ENCODE measurements at places on chromosomes 12 and 14. TPM values are rescaled to one million over a fixed set of nuclear protein-coding genes. Genes with fewer than 3 reads are reported as not detected.

DNA sequence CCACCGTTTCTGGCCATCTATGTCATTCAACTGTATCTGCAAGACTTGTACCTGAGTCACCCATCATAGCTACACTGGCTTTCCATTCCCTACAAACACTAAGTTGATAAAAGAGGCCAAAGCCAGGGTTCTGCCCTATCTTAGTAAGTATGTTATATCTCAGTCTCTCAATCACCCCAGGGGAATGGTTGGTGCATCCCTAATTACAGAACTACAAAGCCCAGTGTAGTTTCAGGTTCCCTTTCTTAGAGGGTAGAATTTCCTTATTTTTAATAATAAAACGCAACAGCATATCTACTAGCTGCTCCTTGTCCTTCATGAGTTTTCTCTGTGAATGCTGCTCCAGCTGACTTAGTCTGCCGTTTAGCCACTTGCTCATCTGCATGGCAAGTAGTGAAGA is 57.6 kb downstream of the ST8SIA1 start:
- DNase-seq, result no peak

GRCh38 chr12:48441069-48441468 is 31.3 kb upstream of the ANP32D start:
- no peak for DNase-seq

DNA sequence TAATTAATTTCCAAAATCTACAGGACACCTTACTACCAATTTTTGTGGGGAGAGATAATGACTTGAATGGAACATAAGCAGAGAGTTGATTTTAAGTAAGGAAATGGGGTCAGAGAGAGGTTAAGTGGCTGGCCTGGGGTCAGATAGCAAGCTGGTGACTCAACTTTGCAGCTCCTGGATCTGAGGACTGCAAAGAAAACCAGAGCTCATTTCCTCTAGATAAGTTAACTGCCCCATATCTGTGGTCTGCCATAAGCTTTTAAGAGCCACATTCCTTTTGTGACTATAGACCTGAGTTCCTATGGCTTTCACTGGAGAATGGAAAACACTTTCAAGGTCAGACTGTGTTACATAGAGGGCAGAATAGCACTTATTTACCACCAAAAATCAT is 201.2 kb upstream of the PRICKLE1 start:
- peak; percentile 83 for DNase-seq

GRCh38 chr14:55973911-55974630 is 144.1 kb upstream of the PELI2 start:
- DNase-seq, result no peak

- peak; percentile 70 for DNase-seq
These were observed 589.3 kb upstream of the TMEM132C start for GRCh38 chr12:127677537-127678131.

DNA sequence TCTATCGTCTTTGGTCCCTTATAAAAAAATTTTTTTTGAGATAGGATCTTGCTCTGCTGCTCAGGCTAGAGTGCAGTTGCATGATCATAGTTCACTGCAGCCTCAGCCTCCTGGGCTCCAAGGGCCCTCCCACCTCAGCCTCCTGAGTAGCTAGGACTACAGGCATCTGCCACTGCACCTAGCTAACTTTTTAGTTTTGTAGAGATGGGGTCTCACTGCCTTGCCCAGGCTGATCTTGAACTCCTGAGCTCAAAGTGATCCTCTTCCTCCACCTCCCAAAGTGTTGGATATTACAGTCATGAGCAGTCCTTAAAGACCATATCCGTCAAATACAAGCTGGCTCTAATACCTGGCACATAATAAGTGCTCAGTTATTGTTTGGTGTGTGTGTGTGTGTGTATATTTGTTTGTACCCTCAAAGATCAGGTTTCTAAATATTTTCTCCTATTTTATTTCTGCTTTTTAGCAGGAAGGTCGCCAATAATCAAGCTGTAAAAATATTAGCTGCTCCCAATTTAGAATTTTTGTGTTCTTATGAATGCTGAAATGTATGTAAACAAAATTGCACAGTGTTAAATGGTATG is 30.5 kb downstream of the SRGAP1 start:
- DNase-seq, result no peak

- peak; percentile 19 for DNase-seq
These were observed 719 bp upstream of the SRSF9 start for GRCh38 chr12:120470150-120470784.

DNA sequence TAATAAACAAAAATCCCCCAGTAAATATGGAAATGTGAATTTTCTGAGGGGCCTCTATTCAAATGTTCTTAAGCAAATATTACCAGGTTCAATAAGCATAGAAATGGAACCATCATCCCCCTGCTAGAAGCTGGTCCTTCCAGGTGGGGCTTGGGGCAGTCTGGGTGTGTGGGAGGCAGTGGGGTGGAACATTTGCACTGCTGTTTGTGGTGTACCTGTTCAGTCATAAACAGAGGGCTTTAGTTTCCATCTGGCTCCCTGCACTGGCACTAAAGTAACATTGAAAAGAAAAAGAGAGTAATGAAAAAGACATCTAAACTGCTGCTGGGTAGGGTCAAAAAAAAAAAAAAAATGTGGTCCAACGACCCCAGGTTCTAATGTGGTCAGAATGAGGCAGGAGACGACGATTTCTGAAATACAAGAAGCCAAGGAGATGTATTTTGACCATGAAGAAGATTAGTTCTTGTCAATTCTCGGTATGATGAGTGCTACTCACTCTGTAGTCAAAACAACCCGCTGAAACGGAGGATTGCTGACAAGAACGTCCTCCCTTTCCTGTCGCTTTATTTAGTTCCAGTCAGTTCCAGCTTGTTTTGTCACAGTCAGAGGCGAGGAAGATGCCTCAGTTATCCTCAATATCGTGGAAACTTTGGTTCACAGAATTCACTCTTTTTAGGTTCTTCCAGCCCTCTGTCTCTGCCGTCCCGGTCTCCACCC is 44.2 kb upstream of the MANSC4 start:
- no peak for DNase-seq

- DNase-seq, result no peak
These were observed 16.6 kb downstream of the FAIM2 start for GRCh38 chr12:49887091-49887490.

The STYK1 gene
- polyA plus RNA-seq, result 0.34 TPM

The GPR84 gene
- polyA plus RNA-seq, result not detected

The SYCP3 gene
- 0.07 TPM for polyA plus RNA-seq

The PIANP gene
- 6.8 TPM for polyA plus RNA-seq

The LHX5 gene
- not detected for polyA plus RNA-seq

The TSPAN19 gene
- polyA plus RNA-seq, result not detected

The TRPV4 gene
- polyA plus RNA-seq, result 6.6 TPM

The ENDOU gene
- polyA plus RNA-seq, result 0.09 TPM

The TESPA1 gene
- not detected for polyA plus RNA-seq

Data from IMR-90 (cell line).